ENCODE measurements at places on chromosomes 2 and 18.

DNA sequence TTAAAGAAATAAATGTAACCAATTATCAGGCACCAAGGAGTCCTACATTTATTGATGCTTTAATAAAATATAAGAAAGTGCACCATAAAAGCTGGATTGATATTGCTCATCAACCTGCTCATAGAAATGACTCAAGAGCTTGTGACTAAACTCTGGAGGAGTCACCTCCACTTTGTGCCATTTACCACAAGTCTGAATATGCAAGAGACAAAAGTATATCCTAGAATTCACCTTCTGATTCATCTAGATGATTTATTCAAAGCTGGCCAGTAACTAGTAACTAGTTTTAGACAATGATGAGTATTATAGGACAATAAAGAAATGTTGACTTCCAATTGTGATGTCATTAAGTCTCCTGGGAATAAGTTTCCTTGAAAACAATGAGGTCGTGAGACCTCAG lies 146.0 kb upstream of the SOX11 start:
- no peak for DNase-seq

DNA sequence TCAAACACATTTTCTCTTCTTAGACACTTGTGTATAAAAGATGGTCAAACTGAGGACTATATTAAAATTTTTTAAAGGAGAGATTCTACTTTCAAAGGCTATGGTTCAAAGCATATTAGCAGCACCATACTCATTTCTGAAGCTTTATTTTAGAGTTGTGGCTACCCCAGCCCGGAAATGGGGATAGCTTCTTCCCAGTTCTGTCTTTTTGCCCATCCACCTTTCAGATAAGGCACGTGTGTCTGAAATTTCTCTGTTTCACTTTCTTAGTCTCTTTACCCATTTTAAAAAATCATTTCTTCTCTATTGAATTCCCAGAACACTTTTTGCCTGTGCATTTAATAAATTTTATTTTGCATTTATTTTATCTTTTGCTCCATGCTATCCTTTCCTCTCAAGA lies 431.5 kb downstream of the RNF144A start:
- no peak for DNase-seq

DNA sequence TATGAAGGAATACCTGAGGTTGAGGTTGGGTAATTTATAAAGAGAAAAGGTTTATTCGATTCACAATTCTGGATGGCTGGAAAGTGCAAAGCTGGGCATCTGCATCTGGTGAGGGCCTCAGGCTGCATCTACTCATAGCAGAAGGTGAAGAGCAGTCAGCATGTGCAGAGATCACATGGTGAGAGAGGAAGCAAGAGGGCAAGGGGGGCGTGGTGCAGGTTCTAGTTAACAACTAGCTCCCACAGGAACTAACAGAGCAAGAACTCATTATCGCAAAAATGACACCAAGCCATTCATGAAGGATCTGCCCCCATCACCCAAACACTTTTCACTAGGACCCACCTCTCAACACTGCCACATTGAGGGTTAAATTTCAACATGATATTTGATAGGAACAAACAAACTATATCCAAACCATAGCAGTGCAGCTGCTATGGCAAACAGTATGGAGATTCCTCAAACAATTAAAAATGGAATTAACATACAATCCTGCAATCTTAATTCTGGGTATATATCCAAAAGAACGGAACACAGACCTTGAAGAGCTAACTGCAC lies 72.8 kb upstream of the LDLRAD4 start:
- no peak for DNase-seq

- no peak for DNase-seq
Measured at GRCh38 chr2:32977228-32977758, 30.5 kb downstream of the LTBP1 start.

DNA sequence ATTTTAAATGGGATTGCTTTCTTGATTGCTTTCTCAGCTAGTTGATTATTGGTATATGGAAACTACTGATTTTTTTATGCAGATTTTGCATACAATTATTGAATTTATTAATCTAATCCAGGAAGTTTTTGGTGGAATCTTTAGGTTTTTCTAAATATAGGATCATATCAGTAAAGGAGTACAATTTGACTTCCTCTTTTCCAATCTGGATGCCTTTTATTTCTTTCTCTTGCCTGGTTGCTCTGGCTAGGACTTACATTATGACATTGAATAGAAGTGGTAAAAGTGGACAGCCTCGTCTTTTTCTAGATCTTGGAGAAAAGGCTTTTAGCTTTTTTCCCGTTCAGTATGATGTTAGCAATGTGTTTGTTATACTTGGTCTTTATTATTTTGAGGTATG lies 51.3 kb downstream of the OTX1 start:
- DNase-seq: no peak

DNA sequence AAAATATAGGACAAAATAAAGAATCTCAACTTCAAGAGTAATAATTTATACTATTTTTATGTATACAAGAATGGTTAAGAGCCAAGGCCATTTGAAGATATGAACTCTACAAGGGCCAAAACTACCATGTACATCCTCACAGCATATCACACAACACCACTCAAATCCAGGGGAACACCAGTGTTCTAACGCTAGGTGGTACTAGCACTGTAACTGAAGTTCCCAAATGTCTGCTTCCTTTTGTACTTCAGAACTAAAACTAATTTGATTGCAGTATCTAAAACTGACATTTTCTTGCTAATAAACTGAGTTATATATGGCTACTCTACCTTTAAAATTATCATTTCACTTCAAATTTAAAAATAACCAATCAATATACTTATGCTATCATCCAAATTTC lies 47.0 kb downstream of the REV1 start:
- no peak for DNase-seq

DNA sequence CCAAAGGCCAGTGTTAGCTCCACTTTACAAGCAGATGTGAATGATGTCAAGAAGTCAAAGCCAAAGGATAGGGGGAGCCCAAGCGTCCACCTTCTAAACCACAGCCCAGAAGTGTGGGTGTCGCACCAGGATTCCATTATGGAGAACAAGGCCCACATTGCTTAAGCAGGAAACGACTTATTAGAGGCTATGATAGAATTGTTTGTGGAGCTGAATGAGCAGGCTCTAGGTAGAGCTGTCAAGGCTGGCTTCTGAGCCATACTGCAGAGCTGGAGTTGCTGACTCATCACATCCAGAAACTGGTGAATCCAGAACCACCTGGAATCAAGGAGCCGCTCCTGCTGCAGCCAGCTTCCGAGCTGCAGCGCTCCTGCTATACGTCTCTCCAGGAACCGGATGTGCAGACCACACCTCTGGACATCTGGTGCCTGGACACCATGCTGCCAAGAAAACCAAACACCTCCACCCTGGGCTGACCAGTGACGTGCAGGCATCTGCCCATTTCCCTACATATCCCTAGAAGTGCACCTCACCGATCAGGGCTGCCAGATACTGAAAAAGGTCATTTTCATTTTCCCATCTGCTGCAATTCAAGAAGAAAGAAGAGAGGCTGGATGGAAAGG lies 6.2 kb upstream of the TWIST2 start:
- no peak for DNase-seq

GRCh38 chr2:105617631-105618350 lies 126.9 kb upstream of the NCK2 start:
- no peak for DNase-seq

Measured in stimulated activated CD8-positive, alpha-beta memory T cell treated with anti-CD3 and anti-CD28 coated beads, Interleukin-15, amount 100 ng/mL, for 4 hours (primary cell).